ENCODE measurements at places on chromosomes 2 and 18.
A peak's percentile ranks its signal among the peaks of the same experiment; 100 is the strongest.

GRCh38 chr2:167825664-167826063 lies 421.7 kb downstream of the STK39 start:
- DNase-seq = no peak

DNA sequence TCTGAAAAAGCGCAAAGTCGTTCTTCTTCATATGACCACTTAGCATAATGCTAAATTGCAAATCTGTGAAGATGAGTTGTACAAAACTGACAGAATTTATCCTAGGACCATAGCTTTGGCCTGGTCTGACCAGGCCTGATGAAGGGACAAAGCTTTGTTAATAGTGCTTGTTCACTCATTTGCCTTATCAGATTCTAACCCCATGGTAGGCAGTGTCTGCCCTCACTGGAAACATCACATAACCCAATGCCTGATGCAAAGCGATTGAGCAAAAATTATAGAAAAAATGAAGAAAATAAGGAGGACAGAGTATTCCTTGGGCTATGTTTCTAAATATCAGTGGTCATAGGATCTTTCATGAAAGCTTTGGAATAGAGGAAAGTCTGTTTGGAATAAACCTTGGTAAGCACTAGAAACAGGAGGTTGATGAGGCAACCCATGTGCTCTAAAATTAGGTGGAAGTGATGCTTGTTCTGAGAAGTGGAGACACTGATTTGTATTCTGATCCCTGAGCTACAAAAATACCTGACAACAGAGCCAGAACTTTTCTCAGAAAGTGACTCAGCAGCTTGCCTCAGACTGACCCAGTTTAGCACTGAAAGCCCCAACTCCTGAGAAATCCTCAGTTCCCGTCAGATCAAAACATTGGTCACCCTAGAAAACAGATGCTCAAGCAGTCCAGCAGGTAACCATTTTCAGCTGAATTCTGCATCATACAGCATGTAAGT lies 131.4 kb upstream of the MAPRE2 start:
- no peak for DNase-seq

GRCh38 chr2:6352906-6353515 lies 512.7 kb downstream of the CMPK2 start:
- DNase-seq = no peak

DNA sequence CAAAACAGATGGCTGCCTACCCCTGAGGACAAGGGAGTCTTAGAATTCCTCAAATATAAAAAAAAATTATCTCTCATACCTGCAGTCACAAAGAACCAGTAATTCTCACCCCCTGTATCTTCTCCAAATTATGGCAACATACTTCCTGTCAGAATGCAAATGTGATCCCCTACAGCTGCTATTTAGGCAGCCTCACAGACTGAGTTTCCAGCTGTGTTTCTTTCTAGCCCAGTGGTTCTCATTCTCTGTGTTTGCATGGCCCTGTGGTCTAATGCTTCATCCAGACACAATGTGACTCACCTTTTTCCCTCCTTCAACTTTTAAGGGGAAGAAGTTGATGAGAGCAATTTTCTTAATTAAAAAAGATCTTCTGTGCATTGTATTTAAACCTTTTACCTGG lies 726.3 kb downstream of the TSN start:
- no peak for DNase-seq

DNA sequence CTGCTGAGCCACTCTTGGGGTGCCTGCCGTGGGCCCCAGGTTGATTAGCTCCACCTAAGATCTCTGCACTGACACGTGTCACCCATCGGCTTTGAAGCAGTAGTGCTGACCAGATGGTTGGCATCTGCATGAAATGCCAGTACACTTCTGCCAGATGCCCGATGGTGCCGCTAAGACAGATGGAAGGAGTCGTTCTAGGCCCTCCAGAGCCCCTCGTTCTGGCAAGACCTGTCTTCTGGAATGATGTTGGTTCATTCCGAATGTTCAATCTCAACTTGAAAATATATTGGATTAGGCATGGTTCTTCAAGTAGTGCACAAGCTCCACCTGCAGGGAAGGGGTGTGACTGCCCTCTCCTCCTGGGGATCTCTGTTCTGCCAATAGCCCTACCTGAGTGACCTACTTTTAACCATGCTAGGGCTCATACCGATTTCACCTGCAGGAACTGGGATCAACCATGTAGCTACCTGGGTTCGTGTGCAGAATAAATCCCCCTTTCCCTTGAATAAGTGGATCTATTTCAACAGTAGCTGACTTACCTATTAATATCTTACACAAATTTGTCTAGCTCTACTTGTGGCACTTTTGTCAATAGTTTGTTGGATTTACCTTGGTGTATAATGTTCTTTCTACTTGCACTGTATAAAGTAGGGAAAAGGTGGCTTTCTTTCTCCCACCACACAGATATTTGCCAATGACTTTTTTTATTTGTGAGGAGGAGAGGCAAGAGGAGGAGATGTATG lies 342.6 kb downstream of the CTNNA2 start:
- DNase-seq = no peak

DNA sequence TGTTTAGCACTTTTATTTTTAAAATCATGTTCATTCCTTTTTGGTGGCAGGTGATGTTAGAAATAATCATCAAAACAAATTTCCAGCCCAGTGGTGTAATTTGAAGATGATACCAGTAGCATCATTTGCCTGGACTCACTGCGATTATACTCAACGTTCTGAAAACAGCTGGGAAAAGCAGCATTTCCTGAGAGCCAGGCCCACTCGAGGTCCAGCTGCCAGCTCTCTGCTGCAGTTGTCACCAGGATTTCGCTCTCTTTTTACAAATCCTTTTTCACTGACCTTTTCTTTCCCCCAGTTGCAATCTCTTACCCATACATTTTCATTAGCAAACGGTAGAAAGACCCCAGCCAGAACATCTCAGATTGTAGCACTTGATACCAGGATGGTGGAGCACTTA lies 110.6 kb upstream of the LYPD1 start:
- DNase-seq = no peak

GRCh38 chr2:217184242-217184641 lies 324.4 kb upstream of the TNP1 start:
- DNase-seq = no peak

DNA sequence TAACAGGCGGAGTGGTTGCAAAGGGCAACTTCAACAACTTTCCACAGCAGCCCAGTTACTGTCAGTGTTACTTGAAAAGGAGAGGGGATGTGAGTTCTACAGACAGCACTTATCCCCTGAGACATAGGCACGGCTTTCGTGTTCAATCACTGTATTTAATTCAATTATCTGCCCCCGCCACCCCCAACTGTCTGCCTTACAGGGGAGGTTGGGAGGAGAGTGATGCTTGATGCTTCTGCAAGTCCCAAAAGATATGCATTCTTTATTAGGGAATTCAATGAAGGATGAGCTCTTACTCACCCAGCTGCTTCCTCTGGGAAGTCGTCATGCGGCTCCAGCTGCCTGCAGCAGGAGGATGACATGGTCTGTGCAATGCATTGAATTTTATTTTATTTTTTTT lies 639.9 kb downstream of the DCC start:
- no peak for DNase-seq

DNA sequence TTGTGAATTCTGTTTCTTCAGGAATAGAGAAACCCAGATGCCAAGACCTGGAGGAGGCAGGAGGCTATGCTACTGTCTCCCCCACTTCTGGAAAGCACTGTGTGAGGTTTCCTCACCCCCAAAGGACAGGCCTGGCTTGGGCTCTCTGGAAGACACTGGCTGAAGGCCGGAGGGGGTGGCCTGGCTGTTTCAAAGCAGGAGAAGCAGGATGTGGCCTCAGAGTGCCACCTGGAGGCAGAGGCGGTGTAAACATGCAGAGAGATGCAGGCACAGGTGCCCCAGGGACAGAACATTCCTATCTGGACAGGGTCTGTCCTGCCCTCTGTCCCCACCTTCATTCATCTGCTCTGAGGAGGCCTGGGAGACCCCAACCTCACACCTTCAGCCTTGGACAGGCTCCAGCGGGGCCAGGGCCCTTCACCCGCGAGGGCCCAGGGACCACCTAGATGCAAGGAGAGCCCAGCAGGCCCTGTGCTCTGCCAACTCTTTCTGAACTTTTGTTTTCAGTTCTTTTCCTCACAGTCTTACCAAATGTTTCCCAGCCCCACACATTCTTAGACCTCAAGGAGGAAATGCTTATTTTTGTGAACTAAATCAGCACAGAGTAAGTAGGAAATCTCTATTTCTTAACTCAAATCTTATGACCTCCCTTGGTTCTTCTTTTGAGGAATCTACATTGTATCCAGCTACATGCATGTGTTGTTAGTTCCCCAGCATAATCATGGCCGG lies 79.2 kb downstream of the LONRF2 start:
- DNase-seq = peak; percentile 77

- DNase-seq = no peak
Measured at GRCh38 chr18:48780201-48780912, 170.4 kb downstream of the SMAD7 start.

DNA sequence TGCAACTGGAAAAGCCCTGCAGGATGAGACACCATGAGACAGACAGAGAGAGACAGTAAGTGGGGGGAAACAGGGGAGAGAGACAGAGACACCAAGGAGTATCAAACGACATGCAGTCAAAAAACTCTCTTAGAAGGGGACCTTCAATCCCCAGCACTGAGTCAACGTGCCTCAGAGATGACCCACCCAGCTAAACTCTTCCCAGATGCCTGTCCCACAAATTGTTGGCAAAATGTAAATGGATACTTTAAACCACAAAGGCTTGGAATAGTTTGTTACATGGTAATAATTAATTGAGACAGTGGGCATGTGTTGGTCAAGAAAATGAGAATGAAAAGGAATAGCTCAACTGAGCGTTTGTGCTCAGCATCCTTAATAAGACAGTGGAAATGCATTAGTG lies 98.3 kb downstream of the GRB14 start:
- DNase-seq = no peak

- no peak for DNase-seq
Measured at GRCh38 chr18:73843455-73843854, 304.2 kb downstream of the FBXO15 start.

DNA sequence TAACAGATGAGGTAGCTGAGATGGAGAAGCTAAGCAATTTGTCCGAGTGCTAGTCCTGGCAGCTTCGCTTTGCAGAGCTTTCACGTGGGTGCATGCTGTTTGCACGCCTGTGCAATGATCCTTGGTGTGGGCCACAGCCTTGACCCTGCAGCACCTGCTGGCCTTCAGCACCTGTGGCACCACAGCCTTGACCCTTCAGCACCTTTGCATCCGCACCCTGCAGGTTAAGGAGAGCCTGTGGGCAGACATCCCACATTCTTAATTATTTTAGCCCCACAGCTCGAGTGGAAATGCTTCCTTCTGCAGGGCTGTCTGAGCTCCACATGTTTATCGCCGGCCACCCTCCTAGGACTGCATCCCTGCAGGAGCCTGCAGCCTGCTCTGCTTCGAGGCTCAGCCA lies 19.3 kb downstream of the NCK2 start:
- DNase-seq = peak; percentile 61

GRCh38 chr18:57831597-57832377 lies 28.7 kb upstream of the ATP8B1 start:
- no peak for DNase-seq

DNA sequence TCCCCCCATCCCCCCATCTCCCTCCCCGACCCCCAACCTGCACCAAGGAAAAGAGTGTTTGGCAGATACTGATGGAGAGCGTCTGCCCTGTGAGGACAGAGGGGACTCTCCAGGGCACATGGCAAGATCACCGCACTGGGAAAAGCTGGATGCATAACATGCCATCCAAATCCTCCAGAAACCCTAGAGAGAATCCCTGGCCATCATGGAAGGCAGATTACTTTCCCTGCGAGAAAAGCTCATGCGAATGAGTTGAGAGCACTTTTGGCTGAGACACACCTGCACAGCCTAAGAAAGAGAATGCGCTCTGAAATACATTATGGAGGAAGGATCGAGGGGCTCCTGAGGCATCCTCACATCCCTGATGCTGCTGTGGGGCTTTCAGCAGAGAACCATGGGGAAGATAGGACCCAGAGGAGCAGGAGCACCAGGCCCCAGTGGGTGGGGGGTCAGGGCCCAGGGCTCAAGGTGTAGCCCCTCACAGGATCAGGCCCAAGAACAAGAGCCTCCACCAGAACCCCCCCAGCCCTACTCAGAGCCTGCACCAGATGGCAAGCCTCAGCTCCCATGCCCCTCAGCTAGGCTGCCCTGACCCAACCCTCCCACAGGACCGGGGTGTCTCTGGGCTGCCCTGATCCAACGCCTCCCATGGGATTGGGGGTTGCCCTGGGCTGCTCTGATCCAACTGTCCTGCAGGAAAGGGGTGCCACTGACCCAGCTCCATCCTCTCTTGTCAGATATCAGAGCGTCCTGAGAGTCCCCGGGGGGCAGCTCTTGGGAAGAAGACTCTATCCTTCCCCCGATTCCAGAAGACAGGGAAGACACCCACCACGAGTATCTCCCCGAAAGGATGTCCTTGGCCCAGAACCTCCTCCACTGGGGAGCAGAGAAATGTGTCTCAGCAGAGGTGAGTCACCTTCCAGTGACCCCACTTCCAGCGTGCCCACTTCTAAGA lies 153.4 kb downstream of the NDUFA10 start:
- DNase-seq = no peak

GRCh38 chr2:165120740-165121467 lies 82.9 kb downstream of the SCN3A start:
- DNase-seq = no peak

DNA sequence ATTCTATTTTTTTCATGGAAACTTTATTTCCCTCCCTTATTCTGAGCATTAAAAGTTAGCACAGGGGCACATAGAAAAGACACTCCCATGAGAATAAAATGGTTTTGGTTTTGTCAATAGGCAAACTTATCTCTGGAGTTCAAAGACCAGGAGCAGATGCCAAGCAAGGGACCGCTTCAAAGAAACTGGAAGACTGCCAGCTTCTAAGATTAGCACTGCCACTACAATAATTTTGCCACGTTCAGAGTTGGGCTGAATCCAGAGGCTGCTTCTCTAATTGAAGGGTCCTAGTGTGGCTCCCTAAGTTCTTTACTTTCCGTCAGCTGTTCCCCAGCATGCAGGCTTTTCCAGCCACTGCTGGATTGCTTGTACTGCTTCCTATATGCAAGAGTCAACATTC lies 681.0 kb upstream of the GCFC2 start:
- DNase-seq = no peak

GRCh38 chr2:134375935-134376334 lies 122.1 kb downstream of the MGAT5 start:
- no peak for DNase-seq

DNA sequence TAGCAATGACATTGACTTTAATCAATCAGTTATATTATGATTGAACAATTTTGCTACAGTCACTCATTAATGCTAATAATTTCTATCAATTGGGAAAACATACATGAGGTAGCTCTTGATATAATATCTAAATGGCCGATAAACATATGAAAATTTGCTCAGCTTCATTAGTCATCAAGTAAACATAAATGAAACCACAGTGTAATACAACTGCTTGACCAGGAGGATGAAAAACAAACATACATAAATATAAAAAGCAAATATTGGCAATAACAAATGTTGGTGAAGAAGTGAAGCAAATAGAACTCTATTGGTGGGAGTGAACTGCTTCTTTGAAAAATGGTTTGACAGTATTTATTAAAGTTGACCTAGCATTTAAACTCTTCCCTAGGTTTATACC lies 130.9 kb downstream of the ASXL3 start:
- DNase-seq = no peak

- DNase-seq = peak; percentile 58
Measured at GRCh38 chr2:1593371-1594122, 150.8 kb downstream of the PXDN start.
